ENCODE measurements at places on chromosomes 6 and 20.

DNA sequence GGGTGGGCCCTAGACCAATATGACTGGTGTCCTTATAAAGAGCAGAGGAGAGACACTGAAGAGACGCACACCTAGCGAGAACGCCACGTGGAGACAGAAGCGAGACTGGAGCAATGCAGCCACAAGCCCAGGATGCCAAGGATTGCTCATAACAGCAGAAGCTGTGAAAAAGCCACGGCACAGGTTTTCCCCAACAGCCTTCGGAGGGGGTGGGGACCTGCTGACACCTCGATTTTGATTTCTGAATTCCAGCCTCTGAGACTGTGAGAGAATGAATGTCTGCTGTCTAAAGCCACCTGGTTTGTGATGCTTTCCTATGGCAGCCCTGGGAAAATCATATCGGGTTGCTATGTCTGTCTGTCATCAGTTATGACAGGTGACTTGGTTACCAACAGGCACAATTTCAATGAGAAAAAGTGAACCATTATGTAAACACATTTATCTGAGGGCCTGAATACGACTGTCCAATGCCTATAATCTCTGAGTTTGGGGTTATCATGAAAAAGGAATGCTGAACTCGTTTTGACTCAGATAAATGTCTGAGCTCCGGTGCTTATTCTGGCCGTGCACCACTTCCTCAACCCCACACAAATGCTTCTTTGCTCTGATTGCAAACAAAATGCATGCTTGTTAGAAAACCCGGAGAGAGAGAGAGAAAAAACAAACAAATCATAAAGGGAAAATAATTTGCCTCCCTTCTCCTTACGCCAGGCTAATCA is 769.7 kb downstream of the PTPRT start:
- no peak for DNase-seq

DNA sequence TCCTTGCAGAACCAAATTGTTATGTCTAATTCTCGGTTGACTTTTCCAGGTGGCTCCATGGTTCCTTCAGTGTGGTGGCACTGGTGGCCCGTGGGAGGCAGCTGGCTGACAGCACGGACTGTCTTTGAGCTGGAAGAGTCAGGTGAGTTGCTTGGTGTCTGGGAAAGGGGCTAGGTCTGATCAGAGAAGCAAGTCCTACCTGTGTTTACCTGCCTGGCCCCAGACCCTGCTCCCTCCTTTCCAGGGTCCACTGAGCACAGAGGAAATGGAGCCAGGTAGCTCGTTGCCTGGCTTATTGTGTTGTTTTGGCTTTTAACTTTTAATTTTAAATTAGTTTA is 111.8 kb downstream of the BANF2 start:
- no peak for DNase-seq

DNA sequence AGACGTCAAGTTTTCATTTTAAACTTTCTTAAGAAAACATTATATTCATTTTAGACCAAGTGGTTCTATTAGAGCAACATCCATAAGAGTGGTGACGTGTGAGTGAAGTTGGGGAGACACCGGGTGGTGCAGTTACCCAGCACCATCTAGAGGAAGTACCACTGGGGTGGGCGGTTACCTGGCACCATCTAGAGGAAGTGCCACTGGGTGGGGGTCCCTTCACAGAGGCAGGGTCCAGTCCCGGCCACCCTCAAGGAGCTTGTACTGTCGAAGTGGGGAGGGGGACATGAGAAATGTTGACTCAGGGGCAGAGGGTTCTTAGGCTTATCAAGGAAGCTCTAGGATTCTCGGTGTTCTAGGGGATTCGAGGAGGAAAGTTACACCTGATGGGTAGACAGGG is 26.2 kb downstream of the PHACTR3 start:
- no peak for DNase-seq

DNA sequence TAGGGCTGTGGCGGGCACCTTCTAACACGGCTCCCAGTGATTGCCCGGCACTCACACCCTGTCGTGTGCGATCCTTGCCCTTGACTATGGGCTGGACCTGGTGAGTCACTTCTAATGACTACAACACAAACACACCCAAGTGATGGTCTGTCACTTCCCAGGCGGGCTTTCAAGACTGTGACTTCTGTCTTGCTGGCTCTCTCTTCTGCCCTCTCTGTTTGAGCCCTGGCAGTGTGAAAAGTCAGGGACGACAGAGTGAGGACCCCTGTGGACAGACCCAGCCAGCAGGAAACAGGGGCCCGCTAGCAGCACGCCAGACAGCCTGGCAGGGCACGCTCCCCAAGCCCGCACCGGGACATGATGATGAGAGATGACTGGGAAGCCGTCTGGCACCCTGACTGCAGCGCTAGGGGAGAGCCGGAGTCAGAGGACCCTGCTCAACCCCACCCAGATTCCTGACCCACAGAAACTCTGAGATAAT is 43.0 kb downstream of the KIF16B start:
- no peak for DNase-seq

DNA sequence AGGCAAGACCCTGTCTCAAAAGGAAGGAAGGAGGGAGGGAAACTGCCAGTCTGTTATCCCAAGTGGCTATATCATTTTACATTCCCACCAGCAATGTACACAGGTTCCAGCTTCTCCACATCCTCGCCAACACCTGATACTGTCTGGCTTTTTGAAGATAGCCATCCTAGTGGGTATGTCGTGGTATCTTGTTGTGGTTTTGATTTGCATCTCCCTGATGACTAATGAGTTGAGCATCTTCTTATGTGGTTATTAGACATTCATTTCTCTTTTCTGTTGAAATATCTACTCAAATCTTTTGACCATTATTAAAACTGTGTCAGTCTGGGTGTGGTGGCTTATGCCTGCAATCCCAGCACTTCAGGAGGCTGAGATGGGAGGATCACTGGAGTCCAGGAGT is 47.9 kb upstream of the ARID1B start:
- DNase-seq, result no peak

DNA sequence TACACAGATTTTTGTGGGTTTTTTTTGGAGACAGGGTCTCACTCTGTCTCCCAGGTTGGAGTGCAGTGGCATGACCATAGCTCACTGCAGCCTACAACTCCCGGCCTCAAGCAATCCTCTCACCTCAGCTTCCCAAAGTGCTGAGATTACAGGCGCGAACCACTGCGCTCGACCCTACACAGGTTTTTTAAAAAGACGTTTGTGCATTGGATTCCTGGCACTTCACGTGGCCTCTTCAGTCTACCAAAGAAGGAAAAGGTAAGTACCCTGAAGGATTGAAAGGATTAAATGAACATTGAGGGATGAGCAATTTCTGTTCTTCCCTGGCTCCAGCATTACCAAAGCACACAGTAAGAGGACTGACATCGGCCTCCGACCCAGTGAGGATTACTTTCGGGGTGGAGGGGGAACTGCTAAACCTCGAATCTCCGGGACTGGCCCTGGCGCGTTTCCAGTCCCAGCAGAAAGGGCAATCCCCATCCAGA is 556 bp upstream of the YWHAB start:
- no peak for DNase-seq

Data from Right ventricle myocardium superior (tissue), 1 donor.